ENCODE measurements at places on chromosomes 12 and 14. TPM values are rescaled to one million over a fixed set of nuclear protein-coding genes. Genes with fewer than 3 reads are reported as not detected.

The LRTM2 gene
- not detected for total RNA-seq

The FLVCR2 gene
- total RNA-seq: 4.8 TPM

The MSI1 gene
- total RNA-seq: 1.0 TPM

The CLEC2A gene
- not detected for total RNA-seq

The TPPP2 gene
- not detected for total RNA-seq

The STAB2 gene
- total RNA-seq: 1.2 TPM

The GPRC5A gene
- 16.2 TPM for total RNA-seq

The NFATC4 gene
- 75.1 TPM for total RNA-seq

The LTBR gene
- total RNA-seq: 86.4 TPM

The NOXRED1 gene
- 0.23 TPM for total RNA-seq

The TAS2R42 gene
- not detected for total RNA-seq

The SLC4A8 gene
- total RNA-seq: 1.4 TPM
